ENCODE measurements at places on chromosomes 5 and 9.

DNA sequence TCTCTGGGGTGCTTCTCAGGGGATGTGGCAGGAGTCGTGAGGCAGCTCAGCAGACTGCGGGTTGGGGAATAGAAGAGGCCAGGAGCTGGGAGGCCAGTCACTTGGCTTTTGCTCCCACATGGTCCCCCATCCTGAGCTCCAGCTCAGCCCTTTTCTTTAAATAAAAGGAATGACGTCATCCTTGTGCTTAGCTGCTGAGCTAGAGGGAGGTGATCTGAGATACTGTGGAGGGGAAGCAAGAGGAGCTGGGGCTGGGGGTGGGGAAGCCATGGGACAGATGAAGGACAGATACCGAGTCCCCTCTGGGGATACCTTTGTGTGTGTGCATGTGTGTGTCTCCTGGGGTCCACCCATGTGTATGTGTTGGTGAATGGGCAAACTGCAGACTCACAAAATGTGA lies 89.0 kb upstream of the ARAP3 start:
- no peak for DNase-seq

GRCh38 chr9:87238545-87238944 lies 259.1 kb upstream of the DAPK1 start:
- DNase-seq: no peak

GRCh38 chr5:5505815-5506214 lies 83.3 kb downstream of the ICE1 start:
- DNase-seq: no peak

- DNase-seq: peak; percentile 24
Observed at GRCh38 chr5:67182301-67182790, 14.3 kb downstream of the CD180 start.

- no peak for DNase-seq
Observed at GRCh38 chr9:126443144-126443543, 116.5 kb downstream of the MVB12B start.

- peak; percentile 29 for DNase-seq
Observed at GRCh38 chr5:176474476-176474875, 26.3 kb downstream of the FAF2 start.
